ENCODE measurements at places on chromosomes 13 and 19.

GRCh38 chr13:38947054-38947453, 43.6 kb downstream of the STOML3 start:
- peak; percentile 26 for DNase-seq

DNA sequence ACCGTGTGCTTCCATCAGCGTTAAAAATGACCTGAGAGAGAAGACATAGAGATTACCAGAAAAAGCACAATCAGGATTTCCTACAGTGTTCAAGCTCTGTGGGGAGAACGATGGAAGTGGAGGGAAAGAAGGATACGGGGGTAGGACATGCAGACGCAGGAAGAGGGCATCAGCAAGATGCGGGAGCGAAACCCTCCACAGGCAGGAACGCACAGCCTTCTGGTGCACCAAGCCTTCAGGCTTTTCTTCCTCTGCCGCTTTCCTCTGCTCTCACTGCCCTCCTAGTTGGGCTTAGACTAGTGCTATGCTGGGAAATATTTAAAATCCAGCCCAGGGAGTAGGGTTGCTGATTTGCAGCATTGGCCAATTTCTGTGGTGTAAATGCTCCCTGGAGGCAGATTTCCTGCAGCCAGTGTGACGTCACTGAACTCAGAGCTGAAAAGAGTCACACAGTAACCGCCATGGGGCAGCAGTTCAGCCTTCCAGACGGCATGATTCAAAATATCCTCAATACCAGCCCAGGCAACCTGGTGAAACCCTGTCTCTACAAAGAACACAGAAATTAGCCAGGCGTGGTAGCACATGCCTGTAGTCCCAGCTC, 205.1 kb upstream of the SOX1 start:
- no peak for DNase-seq

- no peak for DNase-seq
Observed at GRCh38 chr13:61850794-61851193, 435.1 kb upstream of the PCDH20 start.

- DNase-seq = no peak
Observed at GRCh38 chr13:100809129-100809390, 134.5 kb upstream of the TMTC4 start.

- DNase-seq = no peak
Observed at GRCh38 chr13:31968473-31968872, 63.1 kb upstream of the FRY start.

- no peak for DNase-seq
Observed at GRCh38 chr13:48175185-48175584, 57.8 kb upstream of the ITM2B start.

GRCh38 chr13:63737418-63737817, 2321.8 kb upstream of the PCDH20 start:
- no peak for DNase-seq
